BE2C (cell line): ENCODE measurements at places on chromosomes 16 and 17.
A peak's percentile ranks its signal among the peaks of the same experiment; 100 is the strongest.

GRCh38 chr16:76729525-76729924, 452.3 kb downstream of the CNTNAP4 start:
- DNase-seq = peak; percentile 27

DNA sequence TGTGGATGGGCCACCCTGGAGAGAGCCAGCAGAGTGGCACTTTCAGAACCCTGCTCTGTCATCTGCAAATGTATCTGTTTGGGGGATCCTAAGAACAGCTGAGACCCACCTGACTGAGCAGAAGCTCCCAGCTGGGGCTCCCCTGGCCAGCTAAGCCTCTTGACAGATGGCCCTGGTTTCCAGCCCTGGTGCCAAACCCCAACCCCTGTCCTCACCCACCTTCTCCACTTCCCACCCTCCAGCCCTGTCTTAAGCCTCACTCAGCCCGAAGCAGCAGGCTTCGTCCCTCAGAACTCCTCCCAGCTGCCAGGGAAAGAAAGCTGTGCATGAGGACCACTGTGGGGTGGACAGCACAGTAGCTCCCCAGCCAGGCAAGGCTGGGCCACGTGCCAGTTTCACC, 3.5 kb upstream of the KRT9 start:
- DNase-seq = no peak

DNA sequence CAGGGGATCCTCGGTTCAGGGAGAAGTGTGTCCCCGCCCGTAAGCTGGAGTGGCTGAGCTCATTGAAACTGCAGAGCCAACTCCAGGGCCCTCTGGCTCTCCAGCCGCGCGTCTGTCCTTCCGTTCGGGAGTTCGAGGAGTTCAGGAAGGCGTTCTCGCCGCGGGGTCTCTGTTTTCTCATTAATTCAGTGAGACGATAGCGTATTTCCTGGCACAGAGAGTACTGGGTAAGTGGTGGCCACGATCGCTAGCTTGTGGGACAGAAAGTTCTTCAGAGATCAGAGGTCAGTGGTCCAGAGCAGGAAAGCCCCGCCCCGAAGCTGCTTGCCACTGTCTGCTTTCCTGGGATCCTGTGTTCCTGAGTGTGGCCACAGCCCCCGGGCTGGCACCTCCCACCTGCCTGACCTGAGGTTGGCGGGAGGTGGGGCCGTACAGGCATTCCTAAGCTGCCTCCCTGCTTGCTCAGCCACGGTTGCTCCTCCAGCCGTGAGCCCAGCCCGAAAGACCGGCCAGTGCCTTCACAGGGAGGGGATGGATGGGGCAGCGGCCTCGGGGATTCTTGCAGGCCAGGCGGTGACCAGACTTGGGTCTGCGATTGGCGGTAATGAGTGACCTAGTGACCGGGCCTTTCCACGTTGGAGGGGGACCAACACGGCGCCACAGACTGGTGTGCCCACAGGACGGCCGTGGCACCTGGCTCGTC, 8.9 kb downstream of the BAIAP2 start:
- no peak for DNase-seq

- no peak for DNase-seq
Measured at GRCh38 chr17:40607641-40608040, 40.0 kb downstream of the SMARCE1 start.

- DNase-seq = no peak
Measured at GRCh38 chr17:74686761-74687160, 26.0 kb downstream of the CD300LF start.

GRCh38 chr17:60598001-60598736, 1.8 kb upstream of the PPM1D start:
- no peak for DNase-seq

- DNase-seq = no peak
Measured at GRCh38 chr16:89199241-89200123, 855 bp downstream of the SLC22A31 start.

GRCh38 chr17:75691801-75692626, 24.9 kb downstream of the SAP30BP start:
- no peak for DNase-seq

DNA sequence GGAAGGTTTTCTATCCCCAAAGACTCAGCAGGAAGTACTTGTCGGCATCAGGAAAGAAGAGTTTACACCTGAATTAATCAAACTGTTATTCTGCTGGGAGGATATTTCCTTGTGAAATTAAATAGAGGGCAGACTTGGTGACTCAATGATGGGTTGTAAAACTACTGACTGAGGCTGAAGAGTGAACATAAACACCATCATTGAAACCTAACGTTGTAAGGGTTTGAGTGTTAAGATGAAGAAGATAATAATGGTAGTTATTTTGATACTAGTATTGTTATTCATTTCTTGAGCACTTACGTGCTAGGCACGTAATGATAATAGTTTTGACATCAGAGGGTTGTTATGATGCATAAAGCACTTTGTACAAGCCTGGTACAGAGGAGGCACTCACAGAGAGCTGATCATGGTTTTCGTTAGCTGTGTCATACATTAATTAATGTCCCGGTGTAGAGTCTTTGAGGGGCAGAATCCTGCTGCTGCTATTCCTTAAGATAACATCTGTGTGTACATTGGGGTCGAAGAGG, 64.2 kb upstream of the CACNG3 start:
- DNase-seq = no peak

GRCh38 chr17:21365016-21365415, 11.1 kb upstream of the KCNJ12 start:
- no peak for DNase-seq

DNA sequence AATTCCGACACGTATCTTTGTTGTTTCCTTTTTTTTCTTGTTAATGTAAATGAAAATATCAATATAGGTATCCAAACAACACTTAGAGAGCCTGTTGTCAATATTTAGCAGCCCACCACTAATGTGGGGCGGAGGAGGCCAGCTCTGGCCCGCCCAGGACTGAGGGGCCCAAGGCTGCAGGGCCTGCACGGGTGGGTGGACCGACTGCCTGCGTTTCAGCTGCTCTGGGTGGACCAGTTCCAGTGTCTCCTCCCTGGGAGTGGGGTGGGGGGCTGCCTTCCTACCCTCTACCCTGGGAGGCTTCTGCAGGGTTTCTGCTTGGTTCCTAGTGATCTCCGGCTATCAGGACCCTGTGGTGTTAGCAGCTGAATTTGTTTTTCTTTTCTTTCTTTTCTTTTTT, 15.9 kb upstream of the ADGRG1 start:
- no peak for DNase-seq

DNA sequence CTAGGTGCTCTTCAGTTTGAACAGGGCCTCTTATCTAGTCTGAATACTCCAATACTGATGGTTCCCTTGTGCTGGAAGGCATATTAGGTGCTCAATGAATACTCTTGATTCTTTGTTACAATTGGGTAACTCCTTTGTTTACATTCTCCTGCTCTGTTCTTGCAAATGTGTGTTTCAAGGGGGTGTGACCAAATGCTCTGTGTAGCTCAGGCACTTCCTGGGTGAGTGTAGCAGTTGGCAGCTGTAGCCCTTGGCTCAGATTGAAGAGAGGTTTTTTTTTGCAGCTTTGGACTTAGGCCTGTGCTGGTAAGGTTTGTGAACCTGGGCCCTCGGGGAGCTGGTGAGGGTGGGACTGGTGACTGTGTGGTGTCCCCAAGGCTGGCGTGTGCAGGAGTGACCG, 20.2 kb downstream of the TBCD start:
- no peak for DNase-seq

GRCh38 chr17:73801455-73802100, 157.3 kb upstream of the SDK2 start:
- no peak for DNase-seq

GRCh38 chr16:2836646-2837508, 6.8 kb downstream of the ZG16B start:
- DNase-seq = no peak

- DNase-seq = no peak
Measured at GRCh38 chr16:13970708-13971422, 50.9 kb downstream of the ERCC4 start.

DNA sequence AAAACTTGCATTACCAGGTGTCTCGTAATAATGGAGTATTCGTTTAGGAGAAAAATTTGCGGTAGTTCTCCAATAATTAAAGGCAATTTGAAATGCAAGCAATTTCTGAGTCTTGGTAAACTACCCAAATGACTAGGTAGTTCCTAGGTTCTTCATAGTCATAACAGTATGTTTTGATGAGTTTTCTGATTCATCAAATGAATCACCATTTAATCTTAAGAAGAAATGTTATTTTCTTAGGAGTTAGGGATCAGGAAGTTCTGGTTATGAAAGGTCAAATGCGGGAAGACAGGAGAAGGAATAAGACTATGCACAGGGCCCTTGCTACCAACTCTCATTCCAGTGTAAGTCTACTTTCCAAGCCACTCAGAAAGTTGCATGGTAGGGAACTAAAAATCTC, 221.5 kb upstream of the SOX9 start:
- DNase-seq = no peak

DNA sequence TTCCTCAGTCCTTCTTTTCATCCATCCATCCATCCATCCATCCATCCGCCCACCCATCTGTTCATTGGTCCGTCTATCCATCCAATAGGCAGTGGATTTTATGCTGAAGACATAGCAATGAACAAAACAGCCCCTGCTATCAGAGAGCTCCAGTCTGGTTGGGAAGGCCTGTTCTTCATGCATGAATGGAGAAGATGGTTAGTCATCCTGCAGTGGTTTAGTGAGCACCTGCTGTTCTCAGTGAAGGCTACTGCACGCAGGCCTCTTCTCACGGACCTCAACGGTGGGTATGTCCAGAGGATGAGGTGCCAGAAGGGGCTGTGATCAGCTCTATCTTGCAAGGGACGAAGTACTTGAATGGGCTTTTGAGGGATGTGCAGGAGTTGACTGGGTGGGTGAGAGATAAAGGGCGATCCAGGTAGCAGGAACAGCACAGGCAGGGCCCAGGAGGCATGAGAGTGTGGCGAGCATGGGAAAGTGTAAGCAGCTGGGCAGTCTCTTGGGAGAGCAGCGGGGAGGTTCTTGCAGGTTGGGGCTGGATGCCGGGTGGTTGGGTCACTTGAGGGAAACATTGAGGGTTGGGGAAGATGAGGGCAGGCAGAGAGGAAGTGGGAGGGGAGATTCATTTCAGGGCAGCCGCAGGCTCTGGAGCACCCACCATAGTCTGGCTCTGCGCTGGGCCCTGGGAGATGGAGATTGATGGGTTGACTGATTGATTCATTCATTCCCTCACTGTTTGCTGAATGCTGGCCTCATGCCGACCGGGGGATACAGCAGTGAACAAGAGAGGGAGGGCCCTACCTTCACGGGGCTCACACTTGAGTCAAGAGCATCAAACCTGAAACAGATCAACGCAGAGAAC, 115.0 kb upstream of the CIBAR2 start:
- DNase-seq = peak; percentile 81

DNA sequence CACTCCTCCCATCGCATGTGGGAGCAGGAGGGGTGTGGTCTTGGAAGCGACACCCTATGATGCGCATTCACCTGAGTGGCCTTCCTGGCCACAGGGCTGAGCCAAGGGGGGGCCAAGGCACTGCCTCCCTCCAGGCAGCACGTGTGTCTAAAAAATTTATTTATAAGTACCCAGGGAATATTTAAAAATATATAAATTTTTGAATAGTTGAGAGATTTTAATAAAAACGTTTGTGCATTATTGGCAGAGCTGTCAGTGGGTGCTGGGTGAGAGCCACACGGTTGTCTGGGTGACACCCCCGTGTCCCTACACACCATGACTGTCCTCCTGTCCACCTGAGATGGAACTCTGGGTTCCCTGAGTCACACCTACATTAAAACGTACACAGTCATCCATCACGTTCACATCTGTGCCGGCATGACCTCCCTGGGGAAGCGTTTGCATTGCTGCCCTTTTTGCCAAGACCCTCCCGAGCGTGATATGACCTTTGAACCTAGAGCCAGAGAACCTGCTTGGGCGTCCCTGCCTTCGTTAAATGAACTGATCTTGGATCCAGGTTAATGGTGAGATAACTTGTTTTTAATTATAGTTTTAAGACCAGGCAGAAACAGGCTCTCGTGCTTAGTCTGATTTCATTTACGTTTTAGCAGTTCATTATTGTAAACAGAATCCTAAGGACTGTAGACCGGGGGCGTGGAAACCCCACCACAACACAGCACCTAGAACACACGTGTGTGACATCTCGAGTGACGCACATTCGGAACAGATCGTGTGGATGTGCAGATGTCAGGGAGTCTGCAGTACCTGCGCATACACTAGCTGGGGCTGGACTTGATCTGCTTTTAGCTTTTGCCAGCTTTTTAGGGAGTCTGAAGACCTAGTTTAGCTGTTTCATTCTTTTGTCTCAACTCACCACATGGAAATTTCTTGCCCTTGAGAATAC, 192.8 kb upstream of the CHMP6 start:
- DNase-seq = no peak

DNA sequence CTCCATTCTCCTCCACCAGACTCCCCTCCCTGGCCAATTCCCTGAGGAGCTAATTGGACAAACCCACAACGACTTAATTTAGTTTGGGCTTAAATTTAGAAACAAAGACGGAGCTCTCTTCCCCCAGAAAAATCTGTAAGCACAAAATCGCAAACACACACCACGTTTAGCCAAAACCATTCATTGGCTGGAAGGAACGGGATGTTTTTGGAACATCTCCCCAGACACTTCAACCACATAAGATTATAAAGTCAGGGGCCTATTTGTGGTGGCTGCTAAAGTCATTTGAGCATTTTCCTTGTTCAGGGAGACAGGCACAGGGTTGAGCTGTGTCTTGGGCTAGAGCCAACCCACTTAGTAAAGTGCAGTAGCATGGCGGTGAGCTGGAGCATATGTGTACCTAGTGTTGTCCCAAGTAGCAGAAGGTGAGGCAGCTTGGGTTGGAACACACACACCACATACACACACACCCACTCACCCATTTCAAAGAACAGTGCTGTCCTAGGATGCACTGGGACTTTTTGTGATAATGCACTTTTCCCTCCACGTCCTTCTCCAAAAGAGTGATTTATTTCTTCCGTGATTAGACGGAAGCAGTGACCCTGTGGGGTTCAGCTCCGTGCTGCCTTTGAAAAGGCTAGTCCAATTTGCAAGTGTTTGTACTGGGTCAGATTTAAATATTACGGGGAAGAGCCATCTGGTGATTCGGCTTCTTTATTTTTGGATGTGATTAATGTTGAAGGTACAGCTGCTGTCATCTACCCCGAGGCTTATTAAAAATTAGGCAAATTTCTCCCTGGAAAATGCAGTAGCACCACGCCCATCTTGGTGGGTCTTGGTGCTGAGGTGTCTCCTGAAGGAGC, 32.2 kb downstream of the ELAC2 start:
- DNase-seq = no peak
